ENCODE measurements at places on chromosomes 5 and 9.

DNA sequence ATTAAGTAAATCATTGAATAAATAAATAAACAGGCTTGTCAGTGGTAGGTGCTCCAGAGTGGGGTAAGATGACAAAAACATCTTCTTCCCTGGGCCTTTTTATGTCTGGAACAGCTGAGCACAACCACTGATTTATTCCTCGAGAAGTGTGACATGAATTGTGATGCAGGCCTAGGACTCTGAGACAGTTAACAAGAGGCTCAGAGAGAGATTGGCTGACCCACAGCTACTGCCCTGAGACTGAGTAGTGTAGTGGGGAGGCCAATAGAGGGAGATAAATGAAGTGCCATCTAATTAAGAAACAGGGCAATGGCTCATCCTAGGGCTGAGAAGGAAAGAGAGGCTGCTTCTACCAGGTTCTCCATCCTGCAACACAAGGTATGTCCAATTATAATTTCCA is 369.3 kb upstream of the TRPC7 start:
- no peak for DNase-seq

DNA sequence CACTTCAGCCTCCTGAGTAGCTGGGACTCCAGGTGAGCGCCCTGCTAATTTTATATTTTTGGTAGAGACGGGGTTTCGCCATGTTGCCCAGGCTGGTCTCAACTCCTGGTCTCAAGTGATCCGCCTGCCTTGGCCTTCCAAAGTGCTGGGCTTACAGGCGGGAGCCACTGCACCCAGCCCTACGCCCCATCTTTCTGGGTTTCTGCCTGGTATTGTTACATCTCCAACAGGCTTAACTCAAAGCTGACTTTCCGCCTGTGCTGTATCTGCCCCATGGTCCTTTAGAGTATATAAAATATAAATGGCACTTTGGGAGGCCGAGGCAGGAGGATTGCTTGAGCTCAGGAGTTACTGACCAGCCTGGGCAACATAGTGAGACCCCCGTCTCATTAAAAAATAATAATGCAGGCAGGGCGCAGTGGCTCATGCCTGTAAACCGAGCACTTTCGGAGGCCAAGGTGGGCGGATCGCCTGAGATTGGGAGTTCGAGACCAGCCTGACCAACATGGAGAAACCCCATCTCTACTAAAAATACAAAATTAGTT is 36.5 kb upstream of the GLDC start:
- DNase-seq: no peak

- DNase-seq: peak; percentile 1
Measured at GRCh38 chr5:118326481-118327045, 661.8 kb downstream of the DTWD2 start.

- no peak for DNase-seq
Measured at GRCh38 chr9:29198861-29199260, 1625.6 kb upstream of the C9orf72 start.

- DNase-seq: no peak
Measured at GRCh38 chr5:142881076-142881783, 111.1 kb downstream of the ARHGAP26 start.

GRCh38 chr9:98164912-98165311 is 27.5 kb downstream of the CORO2A start:
- DNase-seq: no peak

DNA sequence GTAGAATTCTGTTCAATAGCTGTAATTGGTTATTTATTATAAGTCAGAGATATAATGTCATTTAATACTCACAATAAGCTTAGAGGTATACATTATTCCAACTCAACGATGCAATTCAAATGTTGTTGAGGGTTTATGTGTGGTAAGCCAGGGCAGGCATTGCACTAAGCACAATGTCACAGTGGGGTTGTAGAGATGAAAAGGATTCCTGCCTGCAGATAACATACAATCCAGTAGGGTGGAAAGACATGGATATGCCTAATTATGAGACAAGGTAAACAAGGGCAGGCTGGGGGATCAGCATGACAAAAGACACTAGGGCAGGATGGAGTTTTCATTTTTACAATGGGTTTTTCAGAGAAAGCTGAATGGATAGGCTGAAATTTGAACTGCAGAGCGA is 98.7 kb upstream of the PALM2AKAP2 start:
- DNase-seq: no peak

GRCh38 chr5:169811023-169811422 is 169.3 kb downstream of the INSYN2B start:
- no peak for DNase-seq

DNA sequence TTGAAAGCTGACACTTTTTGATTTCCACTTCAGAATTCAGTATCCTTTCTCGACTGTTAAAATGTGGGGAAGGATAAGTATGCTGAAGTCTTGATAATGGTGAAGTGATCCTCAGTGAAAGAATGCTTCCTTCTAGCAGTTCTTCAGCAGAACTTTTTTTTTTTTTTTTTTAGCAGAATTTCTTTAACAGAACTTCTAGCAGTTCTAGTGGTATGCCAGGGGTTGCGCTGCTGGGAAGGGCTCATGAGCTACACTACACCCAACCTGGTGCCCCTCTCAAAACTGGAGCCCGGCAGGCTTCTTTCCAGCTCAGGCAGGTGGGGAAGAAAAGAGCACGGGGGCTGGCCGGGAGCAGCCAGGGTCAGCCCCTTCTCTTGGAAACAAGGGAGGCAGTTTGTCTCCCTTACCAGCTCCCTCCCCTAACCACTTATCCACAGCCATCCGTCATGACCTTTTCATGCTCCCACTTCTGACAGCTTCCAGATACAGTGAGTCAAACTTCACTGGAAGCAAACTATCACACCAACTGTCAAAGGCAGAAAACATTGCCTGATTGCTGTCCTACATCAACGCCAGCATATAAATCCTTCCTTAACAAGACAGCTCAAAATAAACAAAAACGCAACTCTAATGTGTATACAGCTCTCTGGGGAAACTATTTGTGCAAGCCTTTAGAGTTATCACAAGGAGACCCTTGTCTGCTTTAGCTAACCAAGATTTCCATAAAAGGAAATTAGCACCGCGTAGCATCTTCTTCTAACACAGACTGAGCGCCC is 211.5 kb downstream of the GAPVD1 start:
- no peak for DNase-seq

DNA sequence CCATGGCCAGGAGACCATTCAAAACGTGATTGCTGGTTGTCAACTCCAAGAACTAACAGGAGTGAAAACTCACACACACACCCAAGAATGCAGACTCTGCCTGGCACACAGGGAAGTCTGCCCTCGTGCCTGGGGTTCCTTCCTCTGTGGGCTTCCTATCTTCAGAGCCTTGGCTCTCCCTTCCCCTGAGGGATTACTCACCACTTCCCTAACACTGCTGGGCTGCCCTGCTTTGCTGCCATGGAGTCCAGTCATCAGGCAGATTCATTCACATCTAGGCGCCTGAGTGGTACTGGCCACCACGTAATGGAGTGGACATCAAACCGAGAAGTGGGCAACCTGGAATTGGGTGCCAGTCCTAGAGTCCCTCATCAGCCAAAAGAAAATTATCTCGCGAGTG is 76.4 kb upstream of the PRSS3 start:
- DNase-seq: peak; percentile 22

DNA sequence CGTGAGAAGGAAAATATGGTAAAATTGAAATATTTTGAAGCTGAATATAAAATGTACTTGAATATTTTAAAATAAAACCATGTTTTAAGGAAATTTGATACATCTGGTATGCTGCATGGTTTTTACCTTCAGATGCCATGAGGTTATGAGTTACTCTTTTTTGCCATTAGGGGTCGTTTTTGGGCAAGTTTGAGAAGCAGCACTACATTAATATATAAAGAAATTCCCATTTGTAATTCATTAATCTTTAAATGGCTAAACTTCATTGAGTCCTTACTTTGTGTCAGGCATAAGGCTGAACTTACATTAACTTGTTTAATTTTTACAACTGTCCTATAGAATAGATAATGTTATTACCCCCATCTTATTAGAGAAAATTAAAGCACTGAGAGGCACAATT is 152.3 kb downstream of the KDM4C start:
- peak; percentile 24 for DNase-seq

GRCh38 chr9:91362051-91362611 is 413 bp upstream of the AUH start:
- no peak for DNase-seq

DNA sequence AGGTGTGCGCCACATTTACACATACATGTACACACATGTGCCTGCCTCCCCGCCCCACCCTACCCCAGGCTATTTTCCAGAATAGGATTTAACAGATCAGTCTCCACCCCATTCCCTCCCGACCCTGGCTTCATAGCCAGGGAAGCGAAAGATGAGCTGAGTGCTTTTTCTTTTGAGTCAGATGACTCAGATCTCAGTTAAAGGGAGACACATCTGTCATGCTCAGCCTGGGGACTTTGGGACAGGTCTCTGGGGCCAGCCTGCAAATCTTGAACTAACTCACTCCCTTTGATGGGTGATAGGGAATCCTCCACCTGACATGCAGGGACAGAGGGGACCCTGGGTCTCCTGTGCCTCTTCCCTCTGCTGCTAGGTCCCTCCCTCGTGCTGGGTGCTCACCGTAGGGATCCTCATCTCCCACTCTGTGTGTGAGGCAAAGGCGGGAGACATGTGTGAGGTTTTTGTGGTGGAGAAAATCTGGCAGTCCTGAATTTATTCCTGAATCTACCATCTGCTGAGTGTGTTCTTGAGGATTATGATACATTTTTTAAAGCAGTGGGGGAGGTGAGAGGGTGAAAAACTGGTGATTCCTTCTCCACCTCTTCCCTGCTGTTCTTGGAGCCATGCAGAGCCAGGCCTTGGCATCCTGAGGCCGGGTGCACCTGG is 37.7 kb downstream of the NEUROG1 start:
- no peak for DNase-seq

GRCh38 chr5:132782101-132782500 is 5.1 kb upstream of the SEPTIN8 start:
- DNase-seq: peak; percentile 82

GRCh38 chr5:178307267-178308045 is 74.9 kb upstream of the PHYKPL start:
- no peak for DNase-seq

DNA sequence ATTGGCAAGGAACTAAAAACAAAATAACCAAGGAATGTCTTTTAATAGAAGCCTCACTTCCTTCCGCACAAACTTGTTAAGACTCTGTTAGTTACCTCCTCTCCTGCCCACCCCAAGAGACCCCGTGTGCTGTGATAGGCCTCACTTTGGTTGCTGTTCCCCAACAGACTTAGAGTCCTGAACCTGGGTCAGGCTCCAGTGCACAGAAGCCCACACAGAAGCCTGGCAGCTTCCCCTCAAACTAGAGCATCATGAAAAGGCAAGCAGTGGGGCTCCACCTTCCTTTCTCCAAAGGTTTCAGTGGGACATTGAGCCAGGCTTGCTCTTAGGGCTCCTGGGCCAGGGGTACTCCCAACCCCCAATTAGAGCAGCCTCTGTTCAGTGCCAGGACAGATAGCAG is 230.5 kb downstream of the ESM1 start:
- DNase-seq: no peak

DNA sequence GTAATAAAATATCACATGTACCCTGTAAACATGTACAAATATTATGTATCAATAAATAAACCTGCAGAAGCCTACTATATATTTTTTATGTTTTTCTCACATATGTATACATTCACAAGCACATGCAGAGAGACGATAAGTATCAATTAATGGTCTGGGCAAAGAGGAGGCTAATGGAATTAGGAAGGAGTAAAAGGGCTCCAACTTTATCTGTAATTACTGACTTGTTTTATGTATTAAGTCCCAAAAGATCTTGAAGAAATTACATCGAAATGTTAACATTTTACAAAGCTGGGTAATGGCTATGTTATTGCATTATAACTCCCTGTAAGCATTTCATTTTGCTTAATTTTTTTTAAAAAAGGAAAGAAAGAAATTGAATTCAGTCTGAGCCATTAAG is 78.0 kb downstream of the LPAR1 start:
- DNase-seq: no peak

DNA sequence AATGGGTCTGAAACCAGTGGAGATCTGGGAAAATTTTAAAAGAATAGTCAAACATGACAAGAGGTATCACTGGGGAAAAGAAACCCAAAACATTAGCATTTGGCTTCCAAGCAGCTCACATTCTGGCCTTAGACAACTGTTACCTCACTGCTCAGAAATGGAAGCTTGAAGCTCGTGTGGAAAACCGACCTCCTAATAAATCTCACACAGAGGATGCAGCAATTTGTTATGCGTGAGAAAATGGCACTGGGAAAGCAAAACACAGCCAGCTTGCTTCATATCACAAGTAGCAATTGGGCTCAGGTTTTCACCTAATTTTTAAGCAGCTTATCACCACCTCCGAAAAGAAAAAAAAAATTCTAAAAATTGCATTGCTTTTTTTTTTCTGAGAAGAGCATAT is 103.3 kb upstream of the TAS2R1 start:
- no peak for DNase-seq

GRCh38 chr5:88743231-88743834 is 139.7 kb downstream of the MEF2C start:
- DNase-seq: peak; percentile 5

DNA sequence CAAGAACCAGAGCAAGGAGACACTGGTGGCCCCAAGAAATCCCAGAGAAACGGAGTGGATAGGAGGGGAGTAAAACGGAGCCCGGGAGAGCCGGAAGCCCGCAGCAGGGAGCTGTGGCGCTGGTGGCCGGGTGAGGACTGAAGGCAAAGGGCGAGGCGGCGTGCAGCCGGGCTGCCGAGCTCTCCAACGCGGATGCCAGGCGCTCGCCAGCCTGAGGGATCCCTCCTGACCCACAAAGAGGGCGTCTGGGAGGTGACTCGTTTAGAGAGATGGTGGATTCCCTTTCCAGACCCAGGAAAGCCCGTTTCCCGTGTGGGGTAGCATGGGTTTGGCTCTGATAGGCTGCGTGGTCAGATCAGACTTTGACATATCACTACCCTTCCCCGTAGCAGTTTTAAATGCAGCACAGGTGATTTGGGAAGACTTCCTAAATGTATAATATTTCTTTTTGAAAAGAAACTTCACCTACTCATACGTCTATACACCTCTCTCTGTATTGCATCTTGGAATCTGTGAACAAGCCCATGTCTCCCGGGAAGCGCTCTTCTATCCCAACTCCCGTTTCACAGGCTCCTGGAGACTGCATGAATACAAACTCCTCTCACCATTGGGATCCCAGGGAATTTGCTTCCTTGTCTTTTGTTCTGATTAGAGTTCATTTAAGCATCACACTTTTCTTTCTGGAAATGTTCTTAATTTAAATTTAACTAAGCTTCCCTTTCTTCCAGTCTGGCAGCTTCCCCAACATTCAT is 158.1 kb downstream of the C9orf152 start:
- peak; percentile 65 for DNase-seq

- peak; percentile 64 for DNase-seq
Measured at GRCh38 chr5:64612344-64612961, 77.8 kb upstream of the SHISAL2B start.

- no peak for DNase-seq
Measured at GRCh38 chr9:83969602-83970001, 10.4 kb downstream of the HNRNPK start.

DNA sequence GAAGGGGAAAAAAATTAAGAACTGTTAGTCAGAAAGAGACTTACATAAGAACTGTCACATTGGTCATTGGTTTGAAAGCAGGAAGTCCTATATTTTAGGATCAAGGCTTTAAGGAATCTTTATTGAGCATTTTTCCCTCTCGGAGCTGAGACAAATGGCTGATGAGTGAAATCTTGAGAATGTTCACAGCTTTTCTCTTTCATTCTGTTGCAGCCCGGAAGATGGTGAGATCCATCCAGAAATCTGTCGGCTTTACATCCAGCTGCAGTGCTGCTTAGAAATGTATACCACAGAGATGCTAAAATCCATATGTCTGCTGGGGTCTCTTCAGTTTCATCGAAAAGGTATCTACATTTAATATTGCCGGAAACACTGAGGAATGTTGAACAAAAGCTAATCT is 69.7 kb downstream of the RGS7BP start:
- DNase-seq: no peak

- DNase-seq: no peak
Measured at GRCh38 chr5:71743155-71743554, 24.1 kb downstream of the CARTPT start.

All from RKO (cell line).